ENCODE measurements at places on chromosomes 12 and 14.
A peak's percentile ranks its signal among the peaks of the same experiment; 100 is the strongest.

- no peak for DNase-seq
These were observed 266.6 kb upstream of the FAR2 start for GRCh38 chr12:28882444-28882843.

DNA sequence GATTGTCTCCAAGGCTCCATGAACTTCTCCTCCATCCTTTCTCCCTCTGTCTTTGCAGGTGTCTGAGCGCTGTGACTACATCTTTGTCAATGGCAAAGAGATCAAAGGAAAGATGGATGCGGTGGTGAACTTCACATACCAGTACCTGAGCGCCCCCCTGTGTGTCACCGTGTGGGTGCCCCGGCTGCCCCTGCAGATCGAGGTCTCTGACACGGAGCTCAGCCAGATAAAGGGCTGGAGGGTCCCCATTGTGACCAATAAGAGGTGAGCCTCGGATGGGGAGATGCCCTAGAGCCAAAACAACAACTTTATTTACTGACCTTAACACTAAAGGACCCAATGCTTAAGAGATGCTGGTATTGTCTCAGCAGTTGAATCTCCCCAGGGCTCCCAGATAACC is 130.0 kb downstream of the SLC15A4 start:
- DNase-seq: no peak

- DNase-seq: no peak
These were observed 23.2 kb upstream of the RAP1B start for GRCh38 chr12:68587448-68587873.

DNA sequence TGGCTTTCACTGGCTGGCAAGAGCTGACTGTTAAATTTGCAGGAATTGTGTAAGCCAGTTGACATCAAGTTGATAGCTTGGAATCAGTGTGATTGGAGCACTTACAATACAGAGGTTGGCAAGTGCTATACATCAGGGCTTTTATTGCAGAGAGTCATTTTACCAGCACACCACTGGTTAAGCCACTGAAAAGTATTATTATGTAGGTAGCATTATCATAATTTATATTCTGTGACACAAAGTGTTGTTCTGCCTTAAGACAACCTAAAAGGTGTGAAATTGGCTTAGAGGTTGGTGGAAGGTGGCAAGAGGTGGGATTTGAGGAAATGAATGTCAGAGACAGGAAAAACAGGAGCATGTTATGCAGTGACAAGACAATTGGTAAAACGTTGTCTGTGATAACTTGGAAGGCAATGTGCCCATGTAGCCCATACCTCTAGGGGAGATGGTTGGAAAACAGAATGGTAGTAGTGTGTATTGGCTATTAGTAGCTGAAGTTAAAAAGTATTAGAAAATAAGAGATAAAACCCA is 172.9 kb upstream of the PRICKLE1 start:
- DNase-seq: no peak

- no peak for DNase-seq
These were observed 9.5 kb upstream of the KRT7 start for GRCh38 chr12:52223406-52224039.

DNA sequence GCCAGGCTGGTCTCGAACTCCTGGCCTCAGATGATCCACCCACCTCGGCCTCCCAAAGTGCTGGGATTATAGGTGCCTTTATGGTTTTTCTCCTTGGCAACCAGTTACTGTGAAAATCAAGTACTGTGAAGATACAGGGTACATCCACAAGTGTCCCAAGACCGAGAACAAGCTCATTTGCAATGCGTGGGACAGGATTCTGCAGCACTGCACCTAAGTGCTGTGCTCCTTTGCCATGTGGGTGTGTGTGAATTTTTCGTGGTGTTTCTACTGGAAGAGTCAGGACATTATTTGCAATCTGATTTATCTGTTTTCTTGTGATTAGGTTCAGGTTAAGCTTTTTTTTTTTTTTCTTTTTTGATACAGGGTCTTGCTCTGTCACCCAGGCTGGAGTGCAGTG is 7.1 kb upstream of the C14orf93 start:
- DNase-seq: no peak

DNA sequence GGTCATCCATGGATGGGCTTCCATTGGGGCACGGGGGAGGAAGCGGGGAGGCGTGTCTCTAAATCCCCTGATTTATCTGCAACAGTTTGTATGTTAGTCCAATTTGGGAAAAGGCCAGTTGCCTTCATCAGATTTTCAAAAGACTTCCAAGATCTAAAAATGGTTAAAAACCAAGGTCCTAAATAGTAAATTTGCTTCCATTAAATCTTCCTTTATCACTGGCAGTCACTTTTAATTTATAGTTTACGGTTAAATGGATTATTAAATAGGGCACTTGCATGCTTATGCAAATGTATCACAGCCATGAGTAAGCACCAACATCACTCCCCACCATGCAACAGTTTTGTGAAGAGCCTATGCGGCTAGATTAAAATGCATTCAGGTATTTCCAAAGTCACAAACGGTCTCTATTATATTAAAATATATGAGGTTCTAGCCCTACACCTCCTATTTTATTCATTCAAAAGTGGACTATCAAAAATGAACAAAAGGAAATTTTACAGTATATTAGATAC is 108.2 kb upstream of the GPHB5 start:
- no peak for DNase-seq

- DNase-seq: no peak
These were observed 96.7 kb downstream of the RFLNA start for GRCh38 chr12:124391340-124392261.

GRCh38 chr12:546265-546919 is 86.7 kb downstream of the B4GALNT3 start:
- no peak for DNase-seq

DNA sequence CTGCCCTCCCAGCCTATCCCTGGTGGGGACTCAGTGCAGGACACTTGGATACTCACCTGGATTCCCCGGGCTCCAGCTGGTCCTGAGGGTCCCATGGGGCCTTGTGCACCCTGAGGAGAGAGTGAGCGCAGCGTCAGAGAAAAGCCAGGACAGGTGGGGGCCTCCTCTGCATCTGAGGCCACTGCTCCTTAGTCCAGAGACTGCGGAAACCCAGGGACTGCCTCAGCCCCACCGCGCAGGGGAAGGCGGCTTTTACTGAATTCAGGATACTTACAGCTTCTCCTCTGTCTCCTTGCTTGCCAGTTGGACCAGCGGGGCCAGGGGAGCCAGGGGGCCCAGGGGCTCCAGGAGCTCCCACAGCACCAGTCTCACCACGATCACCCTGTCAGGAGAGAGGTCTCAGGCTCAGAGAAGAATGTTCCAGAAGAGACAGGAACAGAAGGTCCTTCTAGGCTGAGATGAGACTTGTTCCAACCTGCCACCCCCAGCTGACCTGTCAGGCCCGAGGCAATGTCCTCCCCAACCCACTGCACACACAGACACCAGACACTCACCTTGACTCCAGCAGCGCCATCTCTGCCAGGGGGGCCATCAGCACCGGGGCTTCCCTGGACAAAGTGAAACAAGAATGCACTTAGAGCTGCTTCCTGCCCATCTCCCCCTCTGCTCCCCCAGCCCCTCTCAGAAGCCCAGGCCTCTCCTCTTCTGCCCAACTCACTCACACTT is 13.8 kb downstream of the TMEM106C start:
- DNase-seq: no peak

GRCh38 chr12:114306646-114307045 is 99.3 kb downstream of the TBX5 start:
- DNase-seq: no peak

DNA sequence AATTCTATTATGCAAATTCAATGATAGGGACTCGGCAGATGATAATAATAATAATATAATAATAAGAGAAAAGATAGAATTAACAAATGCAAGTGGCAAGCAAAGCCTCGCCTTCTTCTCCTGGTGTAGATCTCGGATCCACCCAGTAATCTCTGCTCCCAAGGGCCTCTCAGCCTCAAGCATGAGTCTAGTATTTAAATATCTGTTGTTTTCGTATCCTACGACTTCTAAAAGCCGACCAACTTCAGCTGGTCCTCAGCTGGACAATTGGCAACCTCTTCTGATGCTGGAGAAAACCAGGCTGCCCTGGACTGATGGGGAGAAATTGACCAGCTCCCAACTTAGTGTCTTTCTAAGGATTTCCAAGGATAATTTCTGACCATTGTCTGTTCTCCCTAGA is 14.0 kb upstream of the MAP1LC3B2 start:
- DNase-seq: no peak

- no peak for DNase-seq
These were observed 154.1 kb upstream of the FKBP4 start for GRCh38 chr12:2640709-2641108.

- no peak for DNase-seq
These were observed 35.9 kb downstream of the SLC11A2 start for GRCh38 chr12:50990147-50990727.

- DNase-seq: peak; percentile 72
These were observed 53.7 kb downstream of the GALNT4 start for GRCh38 chr12:89470741-89471509.

DNA sequence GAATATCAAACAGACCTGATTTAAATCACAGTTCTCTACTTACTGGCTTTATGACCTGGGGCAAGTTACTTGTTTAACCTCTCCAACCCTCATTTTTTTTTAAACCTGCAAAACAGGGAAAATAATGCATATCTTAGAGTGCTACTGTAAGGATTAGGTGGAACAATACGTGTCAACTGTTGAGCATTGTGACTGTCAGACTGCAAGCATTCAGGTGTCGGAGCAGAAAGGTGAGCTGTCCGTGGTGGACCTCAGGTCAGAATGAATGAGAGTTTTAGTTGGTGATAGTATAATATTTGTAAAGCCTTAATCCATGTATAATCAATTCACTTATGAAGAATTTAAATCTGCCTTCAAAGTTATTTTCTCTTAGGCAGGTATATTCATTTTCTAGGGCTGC is 404.2 kb downstream of the ETNK1 start:
- no peak for DNase-seq

DNA sequence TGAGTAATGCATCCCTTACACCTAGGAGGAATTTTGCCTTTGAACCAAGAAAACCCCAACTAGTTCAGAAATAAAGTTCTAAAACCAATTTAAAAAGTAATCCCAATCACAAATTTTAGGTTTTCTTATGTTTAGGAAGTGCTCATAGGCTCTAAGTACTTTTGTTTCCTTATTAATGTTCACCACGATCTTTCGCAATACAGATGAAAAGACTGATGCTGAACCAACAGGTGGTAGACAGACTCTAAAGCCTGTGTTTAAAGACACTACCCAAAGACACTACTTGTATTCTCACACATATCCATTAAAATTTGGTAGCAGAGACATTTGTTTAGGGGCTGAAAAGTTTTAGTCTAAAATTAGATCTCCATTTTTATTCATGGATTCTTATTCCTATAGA is 10.6 kb upstream of the PHLDA1 start:
- DNase-seq: no peak

- no peak for DNase-seq
These were observed 237.9 kb downstream of the DACT1 start for GRCh38 chr14:58875613-58876012.

DNA sequence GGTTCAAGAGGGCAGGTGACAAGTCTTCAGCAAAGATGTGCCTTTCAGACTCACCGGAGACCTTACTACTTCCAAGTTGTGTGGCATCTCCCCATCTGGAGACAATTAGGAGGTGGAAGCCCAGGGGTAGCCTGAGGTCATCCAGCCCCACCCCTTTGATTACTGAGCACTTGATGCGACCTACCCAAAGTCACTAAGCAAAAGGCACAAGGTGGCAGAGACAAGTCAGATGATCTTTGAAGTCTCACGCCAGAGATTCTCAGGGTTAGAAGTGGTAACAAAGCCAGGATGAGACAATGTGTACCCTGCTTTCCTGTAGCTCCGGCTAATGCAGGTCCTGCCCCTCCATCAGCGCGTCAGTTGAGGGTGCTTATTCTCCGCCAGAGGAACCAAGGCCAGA is 1.4 kb upstream of the FOXN3 start:
- no peak for DNase-seq

- DNase-seq: no peak
These were observed 34.0 kb downstream of the KITLG start for GRCh38 chr12:88546226-88546625.

GRCh38 chr12:107992870-107993451 is 136.1 kb upstream of the WSCD2 start:
- no peak for DNase-seq

DNA sequence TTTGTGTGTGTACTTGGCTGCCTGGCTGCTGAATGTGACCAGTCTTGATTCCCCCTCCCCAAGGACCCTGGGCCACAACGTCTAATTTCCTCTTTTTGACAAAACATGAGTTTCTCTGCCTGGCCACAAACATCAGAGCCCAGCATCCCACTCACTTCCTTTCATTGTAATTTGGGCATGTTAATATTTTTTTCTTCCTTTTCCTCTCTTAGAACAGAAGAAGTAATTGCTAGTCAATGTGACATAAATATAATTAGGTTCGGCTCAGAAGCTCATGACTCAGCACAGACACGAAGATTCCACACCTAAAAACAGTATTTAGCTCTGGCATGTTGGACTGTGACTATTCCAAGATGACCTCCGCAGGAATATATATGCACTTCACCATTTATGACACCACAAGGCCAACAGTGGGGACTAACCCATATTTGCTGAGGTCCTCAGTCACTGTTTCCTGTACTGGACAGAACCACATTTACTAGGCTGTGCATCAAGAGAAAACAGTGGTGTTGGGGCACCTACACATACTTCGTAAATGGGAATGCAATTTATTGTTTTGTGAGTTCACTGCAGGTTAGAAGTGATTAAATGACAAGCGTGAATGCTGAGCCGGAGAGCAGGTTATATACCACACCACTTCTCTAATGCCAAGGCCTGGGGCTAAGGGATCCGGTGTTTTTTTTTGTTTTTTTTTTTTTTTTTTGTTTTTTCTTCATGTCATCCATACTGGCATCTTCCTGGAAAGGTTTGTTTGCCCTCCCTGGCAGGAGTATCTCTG is 4.2 kb downstream of the GSG1 start:
- no peak for DNase-seq

- DNase-seq: no peak
These were observed 9.9 kb downstream of the DIP2B start for GRCh38 chr12:50514526-50515276.

DNA sequence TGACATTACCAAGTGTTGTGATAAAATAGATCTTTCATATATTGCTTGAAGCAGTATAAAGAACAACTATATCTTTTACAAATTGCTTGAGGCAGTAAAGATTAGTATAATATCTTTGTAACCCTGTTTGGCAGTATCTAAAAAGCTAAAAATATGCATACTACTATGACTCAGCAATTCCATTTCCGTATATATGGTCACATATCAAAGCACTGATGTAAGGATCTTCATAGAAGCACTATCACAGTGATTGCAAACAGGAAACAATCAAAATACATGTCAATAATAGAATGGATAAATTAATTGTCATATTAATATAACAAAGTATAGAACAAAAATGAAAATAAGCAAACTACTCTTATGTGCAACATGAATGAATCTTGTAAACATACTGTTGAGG is 158.4 kb upstream of the IGF1 start:
- DNase-seq: no peak
